Stimulated activated CD8-positive, alpha-beta memory T cell treated with anti-CD3 and anti-CD28 coated beads, Interleukin-7, amount 100 ng/mL, for 4 hours (primary cell): ENCODE measurements at places on chromosomes 7 and 10.

DNA sequence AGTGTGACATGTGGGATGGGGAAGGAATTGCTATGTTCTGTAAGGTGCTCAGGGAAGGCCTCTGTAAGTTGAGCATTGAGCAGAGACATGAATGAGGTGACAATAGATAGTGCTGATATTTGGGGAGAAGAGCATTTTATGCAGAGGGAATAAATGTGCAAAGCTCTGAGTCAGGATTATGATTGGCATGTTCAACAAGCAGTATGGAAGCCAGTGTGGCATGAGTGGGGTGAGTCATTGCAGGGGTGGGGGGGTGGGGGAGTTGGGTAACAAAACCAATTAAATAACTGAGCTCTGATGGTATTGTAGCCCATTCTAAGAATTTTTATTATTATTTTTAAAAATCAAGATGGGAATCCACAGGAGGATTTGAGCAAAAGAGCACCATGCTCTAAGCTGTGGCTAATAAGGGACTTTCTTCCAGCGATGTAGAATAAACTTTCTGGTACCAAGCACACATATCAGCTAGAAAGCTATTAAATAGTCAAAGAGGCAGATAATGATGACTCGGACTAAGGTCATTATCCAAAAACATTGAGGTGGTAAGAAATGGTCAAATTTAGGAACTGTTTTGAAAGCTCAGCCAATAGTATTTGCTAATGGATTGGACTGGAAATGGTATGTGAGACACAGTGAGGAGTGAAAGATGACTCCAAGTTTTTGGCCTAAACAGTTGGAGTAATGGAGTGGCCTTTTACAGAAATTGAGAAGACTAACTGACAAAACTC lies 96.4 kb downstream of the PRKG1 start:
- DNase-seq: no peak

- DNase-seq: peak; percentile 7
Measured at GRCh38 chr10:5512881-5513612, 11.7 kb upstream of the CALML3 start.

DNA sequence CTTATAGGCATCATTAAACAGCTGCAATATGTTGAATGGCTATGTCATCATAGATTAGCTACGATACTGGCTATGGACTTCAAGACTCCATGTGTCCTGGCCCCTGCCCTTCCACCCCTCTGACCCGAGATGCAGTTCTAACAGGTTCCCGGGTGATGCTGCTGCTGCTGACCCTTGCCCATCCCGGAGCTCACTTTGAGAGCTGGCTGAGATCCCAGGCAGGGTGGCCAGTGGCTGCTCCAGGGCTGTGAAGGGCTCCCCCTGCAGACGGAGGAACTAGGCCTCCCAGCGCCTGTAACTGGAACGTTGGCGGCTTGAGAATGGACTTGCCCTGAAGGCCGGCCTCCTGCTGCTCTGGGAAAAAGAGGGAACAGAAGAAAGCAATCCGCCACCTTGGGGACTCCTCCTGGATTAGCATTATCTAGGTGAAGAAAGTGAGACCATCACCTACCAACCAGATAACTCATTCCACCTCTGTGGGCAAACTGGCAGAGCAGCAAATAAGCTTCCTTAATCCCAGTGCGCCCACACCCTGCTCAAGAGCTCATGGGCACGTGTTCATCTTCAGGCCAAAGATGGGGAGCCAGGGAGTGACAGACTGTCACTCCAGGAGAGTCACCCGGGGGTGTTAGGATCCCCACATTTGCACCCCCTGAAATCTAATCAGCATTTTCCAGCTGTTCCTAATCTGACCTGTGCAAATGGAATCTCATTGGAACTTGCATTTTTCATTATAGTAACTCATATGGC lies 56.8 kb downstream of the PARP12 start:
- DNase-seq: no peak

DNA sequence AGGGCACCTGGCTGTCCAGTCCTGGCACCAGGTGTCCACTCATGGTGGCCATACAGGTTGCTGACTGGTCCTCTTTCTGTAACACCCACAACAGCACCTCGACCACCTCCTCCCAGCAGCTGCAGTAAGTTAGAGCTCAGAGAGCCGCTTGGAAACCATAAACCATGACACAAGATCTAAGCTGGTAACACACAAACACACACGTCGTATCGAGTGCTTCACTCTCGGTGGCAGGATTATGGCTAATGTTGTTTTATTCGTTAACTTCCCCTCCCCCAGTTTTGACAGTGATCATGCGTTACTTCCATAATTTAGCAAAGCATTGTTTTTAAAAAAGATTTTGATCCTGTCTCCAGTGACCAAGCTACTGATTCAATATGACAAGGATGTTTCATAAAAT lies 59.7 kb downstream of the CAMK2B start:
- DNase-seq: no peak

DNA sequence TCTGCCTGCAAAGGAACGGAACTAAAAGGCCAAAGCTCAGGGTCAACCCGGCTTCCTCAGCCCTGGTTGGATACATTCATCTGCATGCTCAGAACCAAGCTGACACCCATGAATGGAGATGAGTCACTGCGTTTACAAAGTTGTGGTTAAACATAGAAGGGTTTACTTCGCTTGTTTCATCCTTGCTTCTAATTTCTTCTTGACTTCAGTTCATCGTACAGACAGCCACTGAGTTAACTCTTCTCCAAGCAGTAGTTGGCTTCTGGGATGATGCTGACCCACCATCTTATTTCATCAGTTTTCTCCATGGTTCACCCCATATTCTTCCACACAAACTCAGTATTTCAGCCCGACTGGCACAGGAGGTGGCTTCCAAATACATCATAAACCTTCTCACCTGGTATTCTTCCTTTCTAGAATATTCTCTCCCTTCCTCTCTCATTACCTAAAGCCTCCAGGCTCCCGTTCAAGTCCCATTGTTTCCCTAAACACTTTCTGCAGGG lies 166.3 kb upstream of the RNF32 start:
- DNase-seq: no peak

- DNase-seq: no peak
Measured at GRCh38 chr10:29063806-29064644, 224.8 kb upstream of the LYZL1 start.

DNA sequence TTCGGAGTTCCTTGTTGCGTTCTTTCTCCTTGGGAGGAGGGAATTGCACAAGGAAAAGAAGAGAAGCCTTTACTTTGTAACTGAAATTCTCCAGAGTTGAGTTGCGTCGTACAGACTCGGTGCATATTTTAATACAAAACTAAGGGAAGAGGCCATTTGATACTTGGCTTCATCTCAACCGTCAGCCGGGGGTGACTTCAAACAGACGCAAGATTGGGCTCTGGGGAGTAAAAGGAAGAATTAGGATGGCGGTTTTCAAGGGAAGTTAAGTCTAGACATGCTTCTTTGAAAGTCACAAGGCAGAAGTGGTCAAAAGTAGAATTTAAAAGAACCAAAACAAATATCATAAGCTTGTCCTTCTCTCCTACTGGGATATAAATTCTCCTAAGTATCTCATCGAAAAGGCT lies 1.6 kb downstream of the PRR15 start:
- no peak for DNase-seq

DNA sequence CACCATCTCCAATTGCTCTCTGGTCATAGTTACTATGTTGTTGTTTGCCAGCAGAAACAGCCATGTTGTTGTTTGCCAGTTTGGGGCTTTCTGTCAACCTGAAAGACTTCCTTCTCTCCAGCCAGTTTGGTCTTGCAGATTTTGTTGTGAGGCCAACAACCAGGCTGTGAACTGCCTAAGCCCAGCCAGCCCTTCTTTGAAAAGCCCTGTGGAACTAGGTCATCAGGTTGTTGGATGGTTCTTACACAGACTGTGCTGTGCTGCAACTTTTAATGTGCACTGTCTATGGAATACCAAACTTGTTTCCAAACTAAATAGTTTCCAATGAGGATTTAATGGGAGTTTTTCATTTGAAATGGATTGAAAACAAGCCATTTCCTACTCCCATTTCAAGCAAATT lies 592.7 kb upstream of the GALNT17 start:
- no peak for DNase-seq

- DNase-seq: no peak
Measured at GRCh38 chr7:67912437-67912836, 915.8 kb downstream of the TYW1 start.

- DNase-seq: no peak
Measured at GRCh38 chr7:36831049-36831448, 106.8 kb upstream of the AOAH start.

DNA sequence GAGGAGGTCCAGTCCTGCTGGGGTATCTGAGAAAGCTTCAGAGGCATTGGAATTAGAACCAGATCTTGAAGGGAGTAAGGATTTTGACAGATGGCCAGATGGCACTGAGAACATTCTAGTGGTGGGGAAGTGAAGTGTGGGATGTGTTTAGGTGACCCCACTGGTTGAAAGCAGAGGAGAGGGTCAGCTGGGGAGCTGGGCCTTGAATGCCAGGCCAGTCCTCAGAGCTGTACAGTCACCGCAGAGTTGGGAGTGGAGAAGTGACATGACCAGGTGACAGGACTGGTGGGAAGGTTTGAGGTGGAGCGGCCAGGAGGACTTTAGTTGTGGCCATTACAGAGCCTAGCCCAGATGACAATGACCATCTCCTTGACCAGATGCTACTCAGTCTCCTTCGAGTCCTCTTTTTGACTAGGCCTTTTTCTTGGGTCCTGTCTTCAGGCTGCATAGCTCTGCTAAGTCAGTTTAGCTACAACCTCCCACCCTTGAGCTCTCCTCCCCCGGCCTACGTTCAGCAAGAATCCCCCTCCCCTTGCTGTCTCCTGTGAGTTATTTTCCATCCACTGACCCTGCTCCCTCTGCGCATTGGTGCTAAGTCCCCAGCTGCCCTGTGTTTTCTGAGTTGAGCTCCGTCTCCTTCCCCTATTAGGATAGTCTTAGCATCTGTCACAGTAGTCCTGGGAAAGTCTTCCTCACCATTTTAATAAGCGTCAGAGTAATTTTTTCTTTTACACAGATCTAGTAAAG lies 56.3 kb downstream of the CCNY start:
- DNase-seq: no peak

- DNase-seq: no peak
Measured at GRCh38 chr10:79022565-79023230, 46.1 kb upstream of the ZMIZ1 start.

- no peak for DNase-seq
Measured at GRCh38 chr7:69799048-69799697, 200.9 kb downstream of the AUTS2 start.

DNA sequence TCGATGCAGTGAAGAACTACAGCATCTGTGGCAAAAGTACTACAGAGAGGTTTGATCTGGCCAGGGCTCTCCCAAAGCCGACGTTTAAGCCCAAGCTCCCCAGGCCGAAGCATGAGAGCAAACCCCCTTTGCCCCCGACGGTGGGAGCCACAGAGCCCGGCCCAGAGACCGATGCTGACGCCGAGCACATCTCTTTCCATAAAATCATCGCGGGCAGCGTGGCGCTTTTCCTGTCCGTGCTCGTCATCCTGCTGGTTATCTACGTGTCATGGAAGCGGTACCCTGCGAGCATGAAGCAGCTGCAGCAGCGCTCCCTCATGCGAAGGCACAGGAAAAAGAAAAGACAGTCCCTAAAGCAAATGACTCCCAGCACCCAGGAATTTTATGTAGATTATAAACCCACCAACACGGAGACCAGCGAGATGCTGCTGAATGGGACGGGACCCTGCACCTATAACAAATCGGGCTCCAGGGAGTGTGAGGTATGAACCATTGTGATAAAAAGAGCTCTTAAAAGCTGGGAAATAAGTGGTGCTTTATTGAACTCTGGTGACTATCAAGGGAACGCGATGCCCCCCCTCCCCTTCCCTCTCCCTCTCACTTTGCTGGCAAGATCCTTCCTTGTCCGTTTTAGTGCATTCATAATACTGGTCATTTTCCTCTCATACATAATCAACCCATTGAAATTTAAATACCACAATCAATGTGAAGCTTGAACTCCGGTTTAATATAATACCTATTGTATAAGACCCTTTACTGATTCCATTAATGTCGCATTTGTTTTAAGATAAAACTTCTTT lies 2.3 kb downstream of the LRRTM3 start:
- no peak for DNase-seq

DNA sequence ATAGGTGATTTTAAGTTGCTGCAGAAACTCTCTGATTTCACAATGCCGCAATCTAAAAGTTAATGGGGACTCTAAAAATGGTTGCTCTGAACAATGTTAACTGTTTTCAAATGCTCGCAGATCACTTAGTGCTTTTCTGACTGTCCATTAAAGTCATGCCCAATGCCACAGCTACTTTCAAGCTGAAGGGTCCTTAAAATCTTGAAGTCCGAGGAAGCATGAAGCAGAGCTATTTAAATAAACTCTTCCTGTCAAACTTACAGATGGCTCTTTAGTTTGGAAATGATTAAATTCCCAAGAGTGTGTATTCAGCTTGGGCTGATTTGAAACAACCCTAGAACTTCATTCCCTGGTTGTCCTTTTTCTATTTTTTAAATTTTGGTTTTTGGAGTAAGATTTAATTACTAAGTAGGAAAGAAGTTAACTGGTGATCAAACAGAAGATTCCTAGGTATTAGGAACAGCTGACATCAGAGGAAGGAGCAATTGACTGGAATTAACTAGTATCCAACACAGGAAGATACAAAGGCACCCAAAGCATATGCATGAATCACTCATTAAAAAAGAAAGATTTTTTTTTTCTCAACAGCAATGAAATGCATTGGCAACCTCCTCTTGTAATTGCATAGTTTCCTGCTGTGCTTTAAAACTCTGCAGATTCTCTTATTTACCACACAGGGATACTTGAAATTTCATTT lies 105.1 kb downstream of the NRP1 start:
- no peak for DNase-seq

DNA sequence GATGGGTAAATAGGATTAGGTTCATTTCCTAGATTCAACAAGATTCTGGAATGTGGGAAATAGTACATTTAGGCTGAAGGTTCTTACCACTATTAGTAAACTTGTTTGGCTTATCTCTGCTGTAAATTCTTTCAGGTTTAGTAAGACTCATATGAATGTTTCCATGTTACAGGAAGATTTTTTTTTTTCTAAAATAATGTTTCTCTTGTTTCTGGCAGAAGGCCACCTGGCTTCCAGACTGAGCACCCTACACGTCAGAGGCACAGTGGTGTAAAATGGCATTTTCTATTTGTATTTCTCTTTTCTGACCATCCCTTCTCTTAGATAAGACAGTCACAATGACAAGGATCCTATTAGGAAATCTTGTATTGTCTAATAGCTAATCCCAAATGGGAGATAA lies 22.7 kb upstream of the AASS start:
- no peak for DNase-seq

DNA sequence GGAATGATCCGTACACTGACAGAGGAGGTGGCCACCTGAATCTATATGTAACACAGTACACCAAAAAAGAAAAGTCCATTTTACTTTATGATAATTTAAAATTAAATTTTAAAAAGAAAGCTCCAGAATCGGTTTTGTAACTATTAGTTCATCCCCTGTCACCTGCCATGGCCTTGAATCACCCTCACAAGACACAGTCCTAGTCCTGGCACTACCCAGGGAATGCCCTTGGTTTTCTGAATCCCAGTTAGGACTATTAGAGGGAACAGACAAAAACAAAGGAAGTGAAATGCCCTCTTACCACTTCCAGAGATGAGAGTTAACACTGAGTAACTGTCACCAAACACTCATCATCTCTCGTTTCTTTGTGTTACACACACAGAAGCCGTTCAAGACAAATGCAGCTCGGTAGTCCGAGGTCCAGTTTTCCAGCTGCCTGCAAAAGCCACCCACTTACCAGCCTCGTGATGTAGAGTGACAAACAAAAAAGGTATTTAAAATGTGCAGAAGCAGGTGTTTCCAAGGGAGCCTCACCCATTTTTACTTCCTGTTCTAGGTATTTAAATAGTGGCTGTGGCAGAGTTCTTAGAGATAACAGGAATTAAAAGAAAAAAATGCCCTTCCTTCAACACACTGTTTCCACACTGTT lies 6.1 kb downstream of the PTPRN2 start:
- DNase-seq: no peak
